ENCODE measurements at places on chromosomes 3 and 15.

- DNase-seq, result no peak
Measured at GRCh38 chr3:67920311-67920710, 265.9 kb upstream of the SUCLG2 start.

DNA sequence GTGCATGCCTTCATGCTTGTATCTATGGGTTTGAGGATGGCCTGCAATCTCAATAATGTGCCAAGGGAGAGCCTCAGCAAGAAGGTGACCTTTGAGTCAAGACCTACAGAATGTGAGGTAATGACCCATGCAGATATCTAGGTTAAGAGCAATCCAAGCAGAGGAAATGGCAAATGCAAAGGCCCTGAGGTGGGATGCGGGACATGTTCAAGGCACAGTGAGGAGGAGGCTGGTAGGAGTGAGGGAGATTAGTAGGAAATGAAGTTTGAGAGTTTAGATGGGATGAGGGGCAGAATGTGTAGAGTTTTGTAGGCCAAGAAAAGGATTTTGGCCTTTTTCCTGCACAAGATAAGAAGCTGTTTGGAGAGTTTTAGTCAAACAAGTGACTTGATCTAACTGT is 4.7 kb upstream of the MAP2K5 start:
- no peak for DNase-seq

DNA sequence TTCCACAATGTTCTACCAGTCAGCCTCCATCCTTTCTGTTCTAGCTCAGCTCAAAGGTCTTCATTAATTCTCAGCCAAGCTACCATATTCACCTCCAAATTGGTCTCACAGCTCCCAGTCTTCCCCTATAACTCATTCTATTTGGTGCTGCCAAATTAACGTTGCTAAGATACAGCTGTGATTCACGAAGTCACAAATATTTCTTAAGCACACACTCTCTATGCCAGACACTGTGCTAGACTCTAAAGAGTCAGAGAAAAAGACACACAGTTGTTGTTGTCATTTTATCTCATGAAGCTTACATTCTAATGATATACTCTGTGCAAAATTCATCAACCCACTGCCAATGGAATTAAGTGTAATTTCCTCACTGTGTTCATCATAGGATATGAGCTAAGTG is 102.8 kb downstream of the FRMD5 start:
- no peak for DNase-seq

GRCh38 chr3:194296454-194297263 is 54.5 kb downstream of the CPN2 start:
- no peak for DNase-seq

GRCh38 chr3:139319428-139320402 is 24.1 kb upstream of the MRPS22 start:
- no peak for DNase-seq

DNA sequence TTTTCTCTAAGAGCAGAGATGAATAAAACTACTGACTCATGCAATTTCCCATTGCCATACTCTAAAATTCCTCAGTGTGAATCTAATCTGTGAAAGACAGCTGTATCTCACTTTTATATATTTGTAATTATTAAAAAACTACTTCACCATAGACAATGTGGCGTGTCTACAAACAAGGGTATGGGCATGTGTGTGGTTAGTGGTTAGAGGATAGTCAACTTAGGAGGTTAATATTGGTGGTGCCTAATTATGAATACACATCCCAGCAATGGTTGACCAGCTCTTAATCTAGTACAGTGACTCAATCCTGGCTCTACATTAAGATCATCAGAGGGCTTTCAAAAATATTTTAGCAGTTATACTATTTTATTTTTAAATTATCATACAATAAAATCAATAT is 94.5 kb downstream of the GOLIM4 start:
- no peak for DNase-seq

- DNase-seq, result no peak
Measured at GRCh38 chr3:20682573-20682972, 496.6 kb upstream of the SGO1 start.

DNA sequence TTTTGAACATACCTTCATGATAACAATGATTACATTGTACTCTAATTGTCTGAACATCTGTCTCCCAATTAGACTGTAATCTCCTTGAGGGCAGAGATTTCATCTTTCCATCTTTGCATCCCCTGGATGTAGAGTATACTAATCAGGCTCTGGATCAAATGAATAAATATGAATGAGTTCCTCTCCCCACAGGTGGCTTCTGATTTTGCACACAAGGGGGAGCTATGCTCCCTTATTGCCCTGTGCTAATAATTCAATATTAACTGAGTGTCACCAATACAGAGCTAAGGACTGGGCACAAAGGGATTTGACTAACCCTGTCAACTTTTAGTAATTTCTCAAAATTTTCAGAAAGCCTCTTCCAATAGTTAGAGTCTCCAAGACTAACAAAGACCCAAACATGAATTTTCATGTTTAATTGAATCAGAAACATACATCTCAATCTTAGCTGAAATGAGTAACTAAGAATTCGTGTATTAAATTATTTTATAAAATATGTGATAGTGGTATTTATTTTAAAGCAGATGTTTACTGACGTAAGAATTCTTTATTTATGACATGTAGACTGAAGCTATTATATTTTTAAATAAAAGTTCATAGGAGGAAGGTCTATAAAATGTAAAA is 3.0 kb downstream of the DUOXA1 start:
- DNase-seq, result no peak

DNA sequence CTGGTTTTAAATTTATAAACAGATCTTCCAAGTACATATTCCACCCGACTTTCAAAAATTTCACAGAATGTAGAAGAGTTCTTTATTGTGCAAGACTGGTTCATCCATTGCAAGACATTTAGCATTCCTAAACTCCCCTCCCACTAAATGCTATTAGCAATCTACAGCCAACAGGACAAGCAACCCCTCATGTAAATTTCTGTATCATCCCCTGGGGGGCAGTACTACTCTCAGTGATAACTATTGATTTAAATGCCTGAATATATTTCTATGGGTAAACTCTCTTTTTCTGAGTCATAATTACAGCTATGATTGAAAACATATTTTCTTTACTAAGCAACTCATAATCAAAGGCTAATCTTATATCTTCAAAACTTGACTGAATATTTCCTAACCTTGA is 10.7 kb upstream of the SLC15A2 start:
- DNase-seq, result no peak

- no peak for DNase-seq
Measured at GRCh38 chr15:70627734-70628548, 135.4 kb downstream of the UACA start.

- no peak for DNase-seq
Measured at GRCh38 chr3:120416868-120417267, 33.9 kb downstream of the FSTL1 start.

- no peak for DNase-seq
Measured at GRCh38 chr3:17592956-17593355, 149.5 kb downstream of the TBC1D5 start.

DNA sequence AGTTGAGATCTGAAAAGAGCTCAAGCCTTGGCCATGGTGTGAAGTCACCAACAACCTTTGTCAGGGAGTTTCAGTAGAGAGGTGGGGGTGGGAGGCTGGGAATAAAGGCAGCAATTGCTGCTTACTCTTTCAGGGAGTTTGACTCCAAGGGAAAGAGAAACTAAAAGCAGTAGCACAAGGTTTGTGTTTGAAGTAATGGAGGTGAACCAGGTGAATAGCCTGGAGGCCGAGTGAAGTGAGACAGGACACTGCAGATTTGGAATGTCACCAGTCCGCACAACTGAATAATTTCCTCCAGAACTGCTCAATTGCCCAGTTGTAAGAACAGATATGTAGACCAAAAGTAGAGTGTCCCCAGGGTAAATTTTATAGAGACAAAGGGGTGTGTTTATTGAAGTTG is 44.1 kb downstream of the CD86 start:
- no peak for DNase-seq

DNA sequence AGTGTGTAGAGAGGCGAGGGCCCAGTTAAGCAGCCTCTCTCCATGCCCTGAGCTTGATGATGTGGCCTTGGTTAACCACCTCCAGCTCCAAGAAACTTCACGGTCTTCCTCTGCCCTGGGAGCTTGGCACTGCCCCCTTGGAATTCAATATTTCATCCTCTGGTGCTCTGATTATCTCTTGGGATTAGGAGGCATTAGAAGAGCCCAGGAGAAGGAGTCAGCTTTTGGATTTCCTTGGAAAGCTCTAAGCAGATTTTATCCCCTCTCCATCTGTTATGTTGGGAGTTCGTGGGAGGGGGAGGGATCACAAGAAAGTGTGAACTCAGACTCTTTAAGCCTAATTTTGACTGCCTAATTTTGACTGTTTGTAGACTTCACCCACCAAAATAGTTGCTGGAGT is 132.7 kb upstream of the AGBL1 start:
- no peak for DNase-seq

- DNase-seq, result no peak
Measured at GRCh38 chr3:37856381-37856780, 5.3 kb upstream of the CTDSPL start.

- peak; percentile 63 for DNase-seq
Measured at GRCh38 chr3:112773864-112774263, 72.8 kb downstream of the CD200R1L start.

DNA sequence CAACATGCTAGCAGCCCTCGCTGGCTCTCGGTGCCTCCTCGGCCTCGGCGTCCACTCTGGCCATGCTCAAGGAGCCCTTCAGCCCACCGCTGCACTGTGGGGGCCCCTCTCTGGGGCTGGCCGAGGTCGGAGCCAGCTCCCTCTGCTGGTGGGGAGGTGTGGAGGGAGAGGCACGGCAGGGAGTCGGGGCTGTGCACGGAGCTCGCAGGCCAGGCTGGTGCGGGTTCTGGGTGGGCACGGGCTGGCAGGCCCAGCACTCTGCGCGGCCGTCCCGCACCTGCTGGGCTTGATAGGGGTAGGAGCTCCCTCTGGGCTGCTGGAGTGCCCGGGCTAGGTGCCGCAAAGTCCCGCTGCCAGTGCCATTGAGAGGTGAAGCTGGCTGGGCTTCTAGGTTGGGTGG is 251.0 kb downstream of the SQOR start:
- no peak for DNase-seq

- DNase-seq, result no peak
Measured at GRCh38 chr3:40737343-40737742, 212.6 kb downstream of the ZNF621 start.

GRCh38 chr15:96089405-96090058 is 241.0 kb upstream of the NR2F2 start:
- DNase-seq, result no peak

- peak; percentile 61 for DNase-seq
Measured at GRCh38 chr3:111667621-111668239, 72.6 kb upstream of the ZBED2 start.

GRCh38 chr3:178551916-178552321 is 15.7 kb downstream of the KCNMB2 start:
- DNase-seq, result no peak

GRCh38 chr15:32117122-32117521 is 86.8 kb downstream of the CHRNA7 start:
- DNase-seq, result no peak

GRCh38 chr3:23430781-23431398 is 227.8 kb downstream of the UBE2E2 start:
- DNase-seq, result no peak

GRCh38 chr3:32758375-32758753 is 59.4 kb upstream of the TRIM71 start:
- DNase-seq, result no peak

GRCh38 chr3:13927295-13927694 is 47.4 kb upstream of the WNT7A start:
- DNase-seq, result no peak

DNA sequence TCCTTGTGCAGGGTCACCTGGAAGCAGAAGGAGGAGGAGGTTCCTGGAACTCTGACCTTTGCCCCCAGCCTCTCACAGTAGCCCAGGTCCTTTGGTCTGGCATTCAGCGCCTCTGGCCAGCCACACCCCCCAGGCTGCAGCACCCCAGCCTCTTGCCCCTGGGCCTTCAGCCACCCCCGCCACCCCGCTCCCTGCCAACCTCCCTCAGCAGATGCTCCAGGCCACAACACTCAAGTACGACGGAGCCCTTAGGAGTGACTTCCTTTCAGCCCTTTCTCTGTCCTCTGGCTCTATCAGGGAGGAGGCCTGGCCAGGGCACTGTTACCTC is 45.2 kb downstream of the GRIP2 start:
- no peak for DNase-seq

GRCh38 chr3:189630767-189631372 is 319 bp upstream of the TP63 start:
- DNase-seq, result no peak

GRCh38 chr3:112013058-112013783 is 14.5 kb downstream of the TAGLN3 start:
- no peak for DNase-seq

GRCh38 chr3:180382638-180383180 is 219.3 kb upstream of the TTC14 start:
- no peak for DNase-seq

- DNase-seq, result no peak
Measured at GRCh38 chr15:60581485-60581884, 102.5 kb upstream of the ICE2 start.

GRCh38 chr3:29382409-29382808 is 101.5 kb downstream of the RBMS3 start:
- DNase-seq, result no peak

DNA sequence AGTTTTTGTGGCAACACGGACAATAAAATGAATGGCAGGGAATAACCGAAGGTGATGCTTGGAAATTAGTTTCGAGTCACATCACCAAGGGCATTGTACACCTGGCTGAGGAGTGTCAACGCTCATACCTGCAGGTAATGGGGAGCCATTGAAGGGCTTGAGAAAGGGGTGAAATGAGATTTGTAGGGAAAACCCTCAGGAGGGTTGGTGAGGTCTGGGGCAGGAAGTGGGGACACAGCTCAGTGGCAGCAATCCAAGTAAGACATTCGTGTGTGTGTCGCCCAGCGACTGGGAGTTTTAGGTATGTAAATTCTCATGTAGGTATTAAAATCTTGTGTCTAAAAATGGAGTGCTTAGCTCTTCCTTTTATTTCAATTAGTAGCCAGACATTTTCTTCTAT is 14.3 kb downstream of the PARP14 start:
- DNase-seq, result no peak

DNA sequence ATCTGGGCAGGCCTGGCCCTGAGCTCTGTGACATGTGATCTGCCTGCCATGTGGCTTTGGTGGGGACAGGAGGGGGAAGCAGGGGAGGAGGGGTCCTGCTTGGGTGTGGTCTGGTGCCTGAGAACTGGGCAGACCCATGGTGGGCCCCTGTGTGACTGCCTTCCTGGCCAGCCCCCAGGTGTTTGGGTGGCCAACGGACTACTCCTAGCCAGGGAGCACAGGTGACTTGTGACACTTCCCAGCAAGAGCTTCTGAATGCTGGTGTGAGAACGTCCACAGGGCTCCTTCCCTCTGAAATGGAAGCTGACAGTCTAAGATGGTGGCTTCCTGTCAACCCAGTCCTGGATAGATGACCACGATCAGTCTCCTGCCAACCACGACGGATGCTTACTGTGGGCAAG is 136.1 kb upstream of the MEF2A start:
- no peak for DNase-seq

- DNase-seq, result no peak
Measured at GRCh38 chr3:48405971-48406370, 23.9 kb downstream of the PLXNB1 start.

GRCh38 chr3:155411500-155412223 is 118.2 kb upstream of the STRIT1 start:
- DNase-seq, result no peak
